GM20000 (cell line): ENCODE measurements at places on chromosomes 3 and 15.

- no peak for DNase-seq
Measured at GRCh38 chr3:65265511-65265910, 577.7 kb upstream of the ADAMTS9 start.

DNA sequence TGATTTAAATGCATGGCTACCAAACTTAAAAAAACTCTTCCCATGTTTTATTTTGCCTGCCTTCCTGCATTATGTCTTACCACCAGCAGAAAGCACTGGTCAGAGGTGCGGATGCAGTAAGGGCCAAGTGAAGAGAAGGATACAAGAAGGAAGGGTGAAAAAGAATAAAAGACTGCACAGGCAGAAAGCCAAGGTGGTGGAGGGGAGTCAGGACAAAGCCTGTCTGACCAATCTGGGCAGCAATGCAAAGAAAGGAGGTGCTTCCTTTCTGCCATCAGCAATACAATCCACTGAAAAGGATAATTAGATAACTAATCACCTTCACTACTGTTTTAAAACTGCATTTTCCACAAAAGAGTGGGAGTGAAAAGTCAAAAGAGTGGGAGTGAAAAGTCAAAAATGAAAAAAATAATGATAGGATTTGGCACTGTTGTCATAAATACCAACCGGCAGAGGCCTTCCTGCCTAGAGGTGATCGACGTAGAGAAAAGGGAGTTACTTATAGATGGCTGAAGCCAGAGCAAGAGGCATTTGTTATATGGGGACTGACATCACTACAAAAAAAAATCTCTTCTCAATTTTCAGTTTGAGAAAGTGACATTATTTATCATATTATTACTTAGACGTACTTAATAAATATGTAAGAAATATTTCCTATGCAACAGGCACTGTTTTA lies 385.3 kb downstream of the TBC1D5 start:
- DNase-seq: no peak

- no peak for DNase-seq
Measured at GRCh38 chr3:113228498-113229286, 17.3 kb downstream of the BOC start.

GRCh38 chr3:189057369-189057768 lies 114.4 kb upstream of the TPRG1 start:
- DNase-seq: no peak

- DNase-seq: peak; percentile 6
Measured at GRCh38 chr15:99442252-99442897, 123.4 kb upstream of the MEF2A start.

- no peak for DNase-seq
Measured at GRCh38 chr15:90451053-90451850, 63.2 kb downstream of the IQGAP1 start.

GRCh38 chr3:194481525-194482195 lies 5.1 kb downstream of the ATP13A3 start:
- no peak for DNase-seq

- DNase-seq: no peak
Measured at GRCh38 chr3:194156095-194156494, 20.1 kb downstream of the HES1 start.

GRCh38 chr3:144868506-144868905 lies 896.9 kb downstream of the DIPK2A start:
- no peak for DNase-seq

GRCh38 chr3:94405258-94406035 lies 342.6 kb downstream of the NSUN3 start:
- no peak for DNase-seq

DNA sequence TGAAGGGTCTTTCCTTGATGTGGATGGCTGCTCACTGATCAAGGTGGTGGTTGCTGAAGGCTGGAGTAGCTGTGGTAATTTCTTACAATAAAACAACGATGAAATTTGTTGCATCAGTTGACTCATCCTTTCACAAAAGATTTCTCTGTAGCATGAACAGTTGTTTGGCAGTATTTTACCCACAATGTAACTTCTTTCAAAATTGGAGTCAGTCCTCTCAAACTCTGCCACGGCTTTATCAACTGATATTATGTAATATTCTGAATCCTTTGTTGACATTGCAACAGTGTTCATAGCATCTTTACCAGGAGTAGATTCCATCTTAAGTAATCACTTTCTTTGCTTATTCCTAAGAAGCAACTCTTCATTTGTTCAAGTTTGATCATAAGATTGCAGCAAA lies 252.6 kb downstream of the UBE2E2 start:
- DNase-seq: no peak

DNA sequence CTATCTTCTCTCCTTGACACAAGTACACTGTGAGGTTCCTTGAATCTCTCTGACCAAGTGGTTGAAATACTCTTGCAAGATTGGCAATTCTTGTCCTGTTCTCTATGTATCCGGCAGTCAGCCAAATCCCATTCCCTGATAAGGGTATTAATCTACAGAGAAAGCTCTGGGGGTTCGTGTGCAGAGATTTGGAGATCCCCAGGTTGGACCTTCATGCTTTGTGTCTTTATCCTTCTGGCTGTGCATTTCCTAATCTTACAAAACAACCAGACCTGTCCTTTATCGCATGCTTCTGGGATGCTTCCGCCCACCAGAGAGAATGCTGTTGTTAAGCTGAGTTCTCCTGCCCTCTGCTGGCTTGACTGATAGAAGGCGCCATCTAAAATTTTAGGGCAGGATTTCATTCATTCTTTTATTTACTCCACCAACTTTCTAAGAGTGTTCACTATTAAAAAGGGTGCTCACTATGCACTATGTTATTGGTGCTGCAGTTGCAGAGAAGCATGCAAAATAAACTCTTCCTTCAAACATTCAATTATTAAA lies 8.6 kb upstream of the SST start:
- peak; percentile 35 for DNase-seq

DNA sequence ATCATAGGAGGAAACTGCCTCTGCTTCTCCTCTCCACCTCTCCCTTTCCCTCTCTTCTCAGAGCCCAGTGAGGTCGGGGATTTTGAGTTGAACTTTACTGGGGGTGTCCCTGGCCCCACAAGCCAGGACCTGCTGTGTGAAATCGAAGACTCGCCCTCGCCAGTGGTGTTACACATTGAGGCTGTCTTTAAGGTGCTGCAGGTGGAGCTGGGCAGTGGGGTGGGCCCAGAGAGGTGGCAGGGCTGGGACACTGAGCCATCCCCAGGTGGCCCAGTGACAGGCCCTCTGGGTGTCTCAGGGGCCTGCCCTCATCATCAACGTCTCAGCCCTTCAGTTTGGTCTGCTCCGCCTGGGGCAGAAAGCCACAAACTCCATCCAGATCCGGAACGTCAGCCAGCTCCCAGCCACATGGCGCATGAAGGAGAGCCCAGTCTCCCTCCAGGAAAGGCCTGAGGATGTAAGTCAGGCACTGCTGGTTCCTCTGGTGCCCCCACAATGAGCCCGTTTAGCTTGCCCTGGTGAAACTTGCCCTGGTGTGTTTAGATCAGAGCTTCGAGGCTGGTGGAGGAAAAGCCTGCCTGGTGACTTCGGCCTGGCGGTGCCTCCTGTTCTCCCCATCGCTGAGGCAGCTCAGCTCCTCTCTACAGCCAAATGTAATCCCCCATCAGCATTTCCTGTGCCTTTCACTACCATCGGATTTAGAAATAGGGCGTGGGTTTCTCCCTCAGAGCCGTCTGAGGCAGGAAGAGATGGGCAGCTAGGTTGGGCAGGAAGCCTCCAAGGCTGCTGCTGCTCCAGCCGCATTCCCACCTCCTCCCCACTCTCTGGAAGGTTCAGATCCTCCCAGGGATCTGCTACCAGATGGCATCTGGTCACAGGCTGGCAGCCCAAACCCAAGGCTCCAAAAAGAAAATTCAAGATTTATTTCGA lies 39.2 kb downstream of the ACAA1 start:
- no peak for DNase-seq

- DNase-seq: no peak
Measured at GRCh38 chr3:154584041-154584440, 154.1 kb upstream of the GPR149 start.

- DNase-seq: no peak
Measured at GRCh38 chr3:153553605-153553945, 391.5 kb downstream of the RAP2B start.

GRCh38 chr15:39102431-39102830 lies 478.4 kb upstream of the THBS1 start:
- no peak for DNase-seq

- DNase-seq: no peak
Measured at GRCh38 chr3:14837186-14837877, 18.6 kb downstream of the FGD5 start.

DNA sequence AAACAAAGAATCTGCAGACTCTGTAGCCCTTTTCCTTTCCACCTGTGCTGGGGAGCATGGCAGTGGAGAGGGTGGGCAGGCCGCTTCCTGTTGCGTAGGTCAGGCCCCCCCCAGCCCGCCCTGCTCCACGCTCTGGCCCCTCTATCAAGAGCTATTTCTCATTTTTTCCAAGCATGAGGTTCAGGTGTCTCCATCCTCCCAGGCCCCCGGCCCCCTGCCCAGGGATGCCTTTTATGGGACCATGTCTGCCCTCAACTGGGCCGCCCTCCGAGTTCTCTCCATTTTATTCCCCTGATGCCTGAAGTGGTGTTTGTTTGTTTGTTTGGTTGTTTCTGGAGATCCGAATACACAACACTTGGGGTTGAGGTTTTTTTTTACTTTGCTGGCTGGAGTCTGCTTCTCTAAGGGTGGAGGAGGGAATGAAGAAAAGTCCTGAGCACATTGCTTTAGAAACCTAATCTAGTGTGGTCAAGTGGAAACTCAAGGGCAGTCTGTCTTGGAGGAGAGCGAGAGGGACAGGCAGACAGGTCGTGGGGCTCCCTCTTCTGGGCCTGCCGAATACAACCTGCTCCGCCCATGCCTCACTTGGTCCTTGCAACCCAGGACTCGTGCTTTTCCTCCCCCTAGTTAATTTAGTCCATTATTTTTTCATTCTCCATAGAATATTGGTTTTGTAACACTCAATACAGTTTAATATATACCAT lies 176.5 kb upstream of the LYSMD4 start:
- peak; percentile 33 for DNase-seq

DNA sequence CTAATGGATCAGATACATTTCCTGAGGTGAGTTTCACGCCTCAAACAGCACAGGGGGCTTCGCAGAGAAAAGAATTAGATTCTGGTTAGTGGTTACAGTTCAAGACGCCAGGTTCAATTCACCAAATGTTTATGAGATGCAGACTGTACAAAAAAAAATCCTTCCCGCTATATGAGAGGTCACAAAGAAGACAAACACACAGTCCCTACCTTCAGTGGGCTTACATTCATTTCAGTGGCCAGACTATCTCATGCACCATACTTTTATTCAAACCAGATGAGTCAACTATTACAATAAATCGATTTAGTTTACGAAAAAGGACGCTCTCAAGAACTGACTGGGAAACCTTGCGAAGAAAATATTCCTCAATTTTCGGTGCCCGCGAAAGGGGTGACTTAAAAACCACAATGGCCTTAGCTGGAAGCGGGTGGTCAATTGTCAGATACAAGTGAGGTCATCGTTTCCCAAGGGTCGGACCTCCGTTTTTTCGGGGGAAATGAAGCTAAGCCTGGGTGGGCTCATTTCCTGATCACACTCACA lies 695 bp downstream of the METTL6 start:
- no peak for DNase-seq

DNA sequence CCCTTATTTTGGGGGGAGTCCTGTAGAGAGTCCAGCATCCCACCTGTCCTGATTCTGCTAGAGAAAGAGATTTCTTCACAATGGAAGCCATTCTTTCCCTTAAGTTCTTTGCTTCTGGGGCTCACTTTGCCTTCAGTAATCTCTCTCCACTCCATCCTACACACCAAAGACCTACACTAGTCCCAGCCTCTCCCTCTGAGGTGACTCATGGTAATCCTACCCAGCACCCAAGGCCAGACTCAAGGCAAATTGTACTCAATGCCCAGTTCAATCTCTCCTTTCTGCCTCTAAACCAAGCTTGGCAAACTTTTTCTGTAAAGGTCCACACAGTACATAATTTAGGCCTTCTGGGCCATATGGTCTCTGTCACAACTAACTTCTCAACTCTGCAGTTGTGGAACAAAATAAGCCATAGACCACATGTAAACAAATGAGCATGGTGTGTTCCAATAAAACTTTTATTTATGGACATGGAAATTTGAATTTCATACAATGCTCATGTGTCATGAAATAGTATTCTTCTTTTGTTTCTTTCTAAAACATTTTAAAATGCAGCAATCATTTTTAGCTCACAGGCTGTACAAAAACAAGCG lies 72.5 kb downstream of the MRPL46 start:
- no peak for DNase-seq

- DNase-seq: no peak
Measured at GRCh38 chr3:43243590-43244587, 42.5 kb upstream of the SNRK start.

GRCh38 chr3:64321747-64322146 lies 96.5 kb upstream of the PRICKLE2 start:
- DNase-seq: no peak

DNA sequence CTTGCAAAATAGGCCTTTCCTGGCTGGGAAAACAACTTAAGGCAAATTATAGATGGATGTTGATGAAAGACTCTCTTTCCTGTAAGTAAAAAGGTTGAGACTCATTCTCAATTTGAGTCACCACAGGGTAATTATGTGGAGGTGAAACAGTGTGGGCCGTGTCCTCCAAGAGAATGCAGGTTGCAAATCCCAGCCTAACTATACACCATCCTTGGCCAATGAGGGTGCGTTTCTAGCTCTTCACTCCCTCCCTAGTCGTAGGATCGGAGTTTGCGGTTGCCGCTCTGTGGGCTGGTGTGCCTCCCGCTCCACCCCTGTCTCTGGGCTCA lies 259.9 kb downstream of the PLCL2 start:
- peak; percentile 40 for DNase-seq

DNA sequence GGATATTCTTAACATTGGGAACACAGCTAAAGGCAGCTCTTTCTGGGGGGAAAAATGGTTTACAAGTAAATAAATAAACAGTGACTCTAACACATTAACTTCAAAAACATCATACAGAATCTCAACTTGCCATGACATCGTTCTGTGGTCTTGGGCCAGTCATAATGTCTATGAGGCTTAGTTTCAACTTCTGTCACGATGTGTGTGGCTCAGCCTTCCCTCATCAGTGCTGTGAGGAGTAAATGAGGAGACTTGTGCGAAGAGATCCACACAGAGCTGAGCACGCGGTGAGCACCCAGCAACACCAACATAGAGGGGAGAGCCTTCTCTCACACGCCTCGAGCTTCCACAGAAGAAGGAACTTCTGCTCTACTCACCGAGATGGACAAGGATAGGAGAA lies 49.0 kb downstream of the DZIP1L start:
- DNase-seq: peak; percentile 46
